PC-3 (cell line): ENCODE measurements at places on chromosomes 7 and 10. TPM values are rescaled to one million over a fixed set of nuclear protein-coding genes. Genes with fewer than 3 reads are reported as not detected.
A peak's percentile ranks its signal among the peaks of the same experiment; 100 is the strongest.

- DNase-seq, result no peak
Observed at GRCh38 chr7:105581066-105581811, at the start of gene EFCAB10. Gene EFCAB10, minus strand, starts transcription at chr7:105581493. Its CDS starts 30 bp downstream, at chr7:105581463.

- no peak for DNase-seq
Observed at GRCh38 chr10:77282163-77282562, 355.4 kb downstream of the KCNMA1 start.

DNA sequence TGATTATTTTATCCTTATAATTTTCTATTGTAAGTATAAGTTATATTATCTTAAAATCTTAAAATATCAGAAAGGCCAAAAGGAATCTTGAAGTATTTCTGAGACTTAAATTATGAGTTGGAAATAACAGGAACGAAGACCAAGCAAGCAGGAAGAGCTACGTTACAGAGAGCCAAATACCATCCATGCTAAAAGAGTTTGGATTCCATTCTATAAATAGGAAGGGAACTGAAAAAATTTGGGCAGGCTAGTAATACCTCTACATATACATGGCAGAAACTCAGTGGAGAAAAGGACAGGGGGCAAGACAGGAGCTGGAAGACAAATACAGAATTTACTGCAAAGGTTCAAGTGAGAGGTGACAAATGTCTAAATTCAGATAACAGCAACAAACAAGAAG is 16.7 kb downstream of the ITGB1 start:
- no peak for DNase-seq

GRCh38 chr10:5818894-5819293 is 5.7 kb upstream of the GDI2 start:
- DNase-seq, result no peak

DNA sequence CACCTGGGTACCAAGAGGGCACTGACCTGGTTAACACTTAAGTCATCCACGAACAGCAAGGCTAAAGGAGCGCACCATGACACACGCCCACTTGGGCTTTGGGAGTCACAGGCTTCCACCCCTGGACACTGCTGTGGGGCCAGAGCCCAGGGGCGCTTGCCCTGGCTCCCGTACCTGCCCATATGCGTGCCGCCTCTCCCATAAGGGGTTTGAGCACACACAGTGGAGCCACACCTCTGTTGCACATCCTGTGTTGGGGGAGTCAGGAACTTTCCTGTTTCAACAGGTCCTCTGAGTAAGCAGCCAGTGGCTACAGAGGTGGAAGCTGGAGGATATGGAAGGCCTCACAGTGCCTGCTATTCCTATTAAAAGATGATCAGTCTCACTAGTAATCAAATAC is 152.0 kb downstream of the REEP3 start:
- no peak for DNase-seq

- DNase-seq, result no peak
Observed at GRCh38 chr10:72254813-72255568, 18.7 kb upstream of the DDIT4 start.

- peak; percentile 5 for DNase-seq
Observed at GRCh38 chr10:32197423-32197822, 141.2 kb upstream of the KIF5B start.

DNA sequence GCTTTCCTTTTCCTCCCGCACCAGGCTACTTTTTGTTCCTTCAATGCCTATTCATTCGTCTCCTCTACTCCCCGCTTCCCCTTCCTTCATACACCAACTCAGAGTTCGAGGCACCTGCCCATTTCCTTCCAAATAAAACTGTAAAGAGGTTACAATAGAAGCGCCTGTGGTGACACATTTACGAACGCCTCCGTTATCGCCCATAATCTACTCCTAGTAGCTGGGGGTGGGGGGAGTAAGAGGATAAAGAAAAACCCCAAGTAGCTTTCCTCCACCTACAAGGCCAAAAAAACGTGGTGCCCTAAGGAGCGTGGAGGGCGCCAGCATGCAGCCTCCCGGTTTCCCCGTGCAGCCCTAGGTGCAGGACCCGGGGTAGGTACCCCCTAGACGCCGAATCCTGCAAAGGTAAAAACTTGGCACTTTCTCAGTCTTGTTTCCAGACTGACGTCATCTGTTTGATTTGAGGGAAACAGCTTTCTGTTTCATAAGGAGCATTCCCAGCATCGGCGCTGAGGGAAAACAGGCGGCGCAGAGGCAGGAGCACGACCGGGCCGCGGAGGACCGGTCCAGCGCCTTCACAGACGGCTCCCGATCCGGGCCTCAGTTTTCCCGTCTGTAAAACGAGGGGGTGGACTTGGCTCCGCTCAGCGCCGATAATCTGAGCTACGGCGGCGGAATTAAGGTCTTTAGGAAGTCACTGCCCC is 922 bp downstream of the PPA1 start:
- DNase-seq, result peak; percentile 93

DNA sequence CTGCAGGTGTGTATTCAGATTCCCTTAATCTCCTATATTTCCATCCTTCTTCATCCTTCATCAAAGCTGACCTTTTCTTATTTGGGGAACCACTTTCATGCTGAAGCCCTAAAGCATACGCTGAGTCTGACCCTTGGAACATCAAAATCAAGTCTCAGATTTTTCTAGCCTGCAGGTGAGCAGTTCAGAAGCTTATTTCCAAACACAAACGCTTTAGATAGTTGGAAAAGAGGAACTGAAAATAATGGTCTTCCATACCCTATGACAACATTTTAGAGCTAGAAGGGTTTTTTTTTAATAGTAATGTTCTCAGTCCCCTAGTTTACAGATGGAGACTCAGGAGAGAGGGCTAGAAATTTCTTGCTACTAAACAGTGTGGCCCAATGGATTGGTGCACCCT is 1.6 kb upstream of the AGK start:
- no peak for DNase-seq

DNA sequence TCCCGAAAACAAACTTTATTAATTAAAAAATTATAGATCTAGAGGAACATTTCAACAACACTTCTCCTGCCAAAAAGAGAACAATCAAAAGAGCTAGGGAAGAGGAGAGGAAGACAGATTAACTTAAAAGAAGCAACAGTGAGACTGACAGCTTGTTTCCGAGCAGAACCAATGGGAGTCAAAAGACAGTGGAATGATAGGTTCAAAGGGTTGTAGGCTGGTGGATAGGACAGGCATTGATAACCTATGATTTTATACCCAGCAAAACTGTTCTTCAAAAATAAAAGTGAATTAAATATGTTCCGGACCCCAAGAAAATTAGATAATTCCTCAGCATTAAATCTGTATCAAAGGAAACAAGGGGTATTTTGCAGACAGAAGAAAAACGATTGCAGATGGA is 207.6 kb downstream of the MAD1L1 start:
- DNase-seq, result no peak

- peak; percentile 72 for DNase-seq
Observed at GRCh38 chr10:93150289-93150688, 76.6 kb downstream of the CYP26A1 start.

GRCh38 chr7:97006055-97006815 is 882 bp downstream of the DLX6 start:
- DNase-seq, result no peak

DNA sequence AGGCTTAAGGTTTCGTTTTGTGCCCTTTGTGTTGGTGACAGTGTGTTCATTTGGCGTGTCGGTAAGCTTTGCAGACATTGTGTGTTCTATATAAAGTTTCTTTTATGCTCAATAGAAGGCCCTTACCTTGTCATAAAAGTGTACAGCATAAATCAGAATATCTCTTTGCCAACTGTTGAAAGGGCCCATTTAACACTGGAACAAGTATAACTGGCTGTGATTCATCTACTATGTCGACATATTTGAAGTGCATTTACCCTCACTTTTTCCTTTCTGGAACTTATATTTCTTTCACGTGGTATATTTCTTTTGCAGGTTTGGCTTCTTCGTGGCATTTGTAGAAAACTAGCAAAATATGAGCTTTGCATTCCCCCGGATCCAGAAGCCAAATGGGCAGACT is 32.7 kb downstream of the EEPD1 start:
- peak; percentile 59 for DNase-seq

GRCh38 chr10:29063806-29064644 is 224.8 kb upstream of the LYZL1 start:
- peak; percentile 54 for DNase-seq

DNA sequence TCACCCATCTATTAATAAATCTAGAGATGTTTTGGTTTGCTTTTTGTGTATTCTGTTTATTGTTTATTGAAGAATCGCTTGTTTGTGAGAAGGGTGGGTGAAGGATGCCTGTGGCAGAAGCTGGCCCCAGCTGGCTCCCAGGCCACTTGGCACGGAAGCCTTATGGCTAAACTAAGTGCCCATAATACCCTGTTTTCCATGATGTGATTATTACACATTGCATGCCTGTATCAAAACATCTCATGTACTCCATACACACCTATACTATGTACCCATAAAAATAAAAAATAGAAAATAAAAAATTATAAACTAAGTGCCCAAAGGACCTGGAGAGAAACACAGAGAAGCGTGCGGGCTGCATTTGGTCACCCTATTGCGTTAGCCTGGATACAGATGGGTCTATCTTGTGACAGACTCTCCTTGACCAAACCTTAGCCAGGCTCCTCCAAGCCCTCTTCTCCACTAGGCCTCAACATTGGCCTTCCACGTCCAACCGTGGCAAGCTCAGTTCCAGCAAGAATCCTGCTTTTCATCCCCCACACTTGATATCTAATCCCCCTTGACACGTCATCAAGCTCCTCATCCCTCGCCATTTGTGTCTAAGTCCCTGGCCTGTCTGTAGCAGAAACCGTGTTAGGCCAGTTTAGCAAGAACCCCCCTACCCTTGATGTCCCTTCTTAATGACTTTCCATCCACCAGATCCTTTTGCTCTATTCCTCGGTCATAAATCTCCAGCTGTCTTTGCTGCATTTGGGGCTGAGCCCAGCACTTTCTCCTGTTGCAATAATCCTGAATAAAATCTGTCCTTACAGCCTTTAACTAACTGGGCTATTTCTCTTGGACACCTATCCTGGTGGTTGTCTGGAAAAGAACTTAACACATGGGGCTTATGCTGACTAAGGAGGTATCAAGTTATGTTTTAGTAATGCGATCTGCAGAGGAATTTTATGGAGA is 245.2 kb downstream of the TNS3 start:
- no peak for DNase-seq

DNA sequence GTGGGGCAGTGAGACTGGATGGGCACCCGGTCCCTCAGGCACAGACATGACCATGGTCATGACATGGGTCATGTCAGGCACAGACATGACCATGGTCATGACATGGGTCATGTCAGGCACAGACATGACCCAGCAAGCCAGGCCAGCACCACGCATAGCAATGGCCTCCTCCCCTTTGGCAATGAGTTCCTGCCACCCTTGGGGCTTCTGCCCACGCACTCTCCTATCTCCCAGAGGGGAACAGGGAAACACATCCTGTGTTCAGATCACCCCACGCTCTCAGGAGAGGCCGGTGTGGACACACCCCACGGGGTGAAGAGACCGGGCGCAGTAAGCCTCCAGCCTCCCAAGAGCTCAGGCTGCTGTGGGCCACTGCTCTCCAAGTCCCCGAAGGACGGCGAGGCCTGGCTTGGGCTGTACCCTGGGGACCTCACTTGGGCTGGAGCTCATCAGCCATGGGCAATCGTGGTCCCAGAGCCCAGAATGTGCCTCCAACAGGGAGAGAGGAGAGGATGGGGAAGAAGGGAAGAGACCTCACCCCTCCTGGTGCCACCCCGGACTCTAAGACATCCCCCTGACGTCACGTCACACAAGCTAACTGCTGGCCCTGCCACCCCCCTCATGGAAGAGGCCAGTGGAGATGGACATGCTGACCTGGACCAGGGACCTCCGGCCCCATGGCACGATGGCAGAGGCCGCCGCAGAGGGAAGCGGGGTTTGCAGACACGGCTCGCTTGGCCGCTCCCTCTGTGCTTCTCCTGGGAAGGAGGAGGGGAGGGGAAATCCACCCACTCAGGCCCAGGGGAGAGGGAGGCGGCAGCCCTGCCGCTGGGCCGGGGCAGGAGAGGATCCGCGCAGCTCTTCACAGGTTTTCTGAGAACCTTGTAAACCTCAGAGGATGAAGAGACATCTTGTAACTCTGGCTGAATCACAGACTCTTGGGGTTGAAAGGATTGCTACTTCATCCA is 269.6 kb downstream of the ELFN1 start:
- DNase-seq, result no peak

DNA sequence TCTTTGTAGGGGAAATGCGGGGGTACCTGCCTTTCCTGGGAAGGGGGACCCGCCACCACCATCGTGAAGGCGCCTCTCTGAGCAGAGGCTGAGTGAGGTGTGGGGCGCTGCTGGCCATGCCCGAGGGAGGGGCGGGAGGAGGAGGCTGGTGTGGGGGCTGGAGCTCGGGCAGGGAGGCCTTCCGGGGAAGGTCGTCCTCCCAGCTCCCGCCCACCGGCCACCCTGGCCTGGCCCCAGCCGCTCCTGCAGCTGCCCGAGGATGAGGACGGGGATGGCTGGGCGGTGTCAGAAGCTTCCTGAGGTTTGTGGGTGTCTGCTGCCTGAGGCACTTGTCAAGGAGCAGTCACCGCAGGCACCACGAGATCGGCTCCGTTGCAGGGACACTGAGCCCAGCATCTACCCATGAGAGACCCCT is 11.4 kb downstream of the PWWP2B start:
- DNase-seq, result no peak

- no peak for DNase-seq
Observed at GRCh38 chr10:78721231-78721630, 347.5 kb upstream of the ZMIZ1 start.

DNA sequence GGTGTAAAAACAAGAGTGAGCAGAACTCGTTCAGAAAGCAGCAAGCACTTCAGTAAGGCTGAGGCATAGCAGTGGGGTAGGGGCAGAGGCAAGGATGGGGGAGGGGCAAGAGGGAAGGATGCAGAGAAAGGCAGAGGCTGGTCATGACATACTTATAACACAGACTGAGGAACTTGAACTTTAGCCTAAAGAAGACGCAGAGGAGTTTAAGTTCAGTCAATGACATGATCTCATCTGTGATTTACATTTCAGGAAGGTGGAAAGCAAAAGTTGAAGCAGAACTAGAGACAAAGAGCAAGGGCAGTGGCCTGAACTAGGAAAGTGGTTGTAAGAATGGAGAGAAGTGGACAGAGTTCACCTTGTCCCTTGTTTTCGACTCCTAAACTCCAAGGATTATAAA is 15.8 kb downstream of the MACC1 start:
- DNase-seq, result peak; percentile 13

DNA sequence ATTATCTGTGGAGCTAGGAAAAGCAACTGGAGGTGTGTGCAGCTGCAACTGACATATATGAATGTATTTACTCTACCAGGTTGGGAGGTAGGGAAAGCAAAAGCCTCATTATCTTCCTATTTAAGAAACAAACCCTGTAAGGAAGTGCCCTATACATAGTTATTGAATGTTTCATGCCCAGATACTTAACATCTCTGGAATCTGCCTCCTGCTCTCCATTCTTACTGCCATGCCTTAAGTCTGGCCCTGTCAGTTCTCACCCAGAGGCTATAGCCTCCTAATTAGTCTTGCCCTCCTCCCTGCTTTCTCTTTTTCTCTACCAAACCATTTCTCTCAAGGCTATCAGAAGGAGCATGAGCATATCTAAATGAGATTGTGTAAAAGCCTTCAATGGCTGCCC is 542.6 kb upstream of the LRRN3 start:
- no peak for DNase-seq

DYNC1I1 gene
- 2.4 and 6.5 TPM in 2 replicates for total RNA-seq

COL28A1 gene
- 0.26 TPM in 1 of 2 replicates, not detected in the other for total RNA-seq

EGR2 gene
- 2.7 and 2.8 TPM in 2 replicates for total RNA-seq

SPAM1 gene
- not detected in 2 replicates for total RNA-seq

FOXL3 gene
- total RNA-seq, result not detected in 2 replicates

PTN gene
- total RNA-seq, result 0.07 and 0.46 TPM in 2 replicates

SLC26A4 gene
- total RNA-seq, result not detected in 2 replicates

PTPRZ1 gene
- not detected in 2 replicates for total RNA-seq

SPDYE9 gene
- total RNA-seq, result not detected in 2 replicates
